ENCODE measurements at places on chromosomes 2 and 18. TPM values are rescaled to one million over a fixed set of nuclear protein-coding genes. Genes with fewer than 3 reads are reported as not detected.
A peak's percentile ranks its signal among the peaks of the same experiment; 100 is the strongest.

- peak; percentile 89 for DNase-seq
Observed at GRCh38 chr18:3903337-3903736, 453.4 kb downstream of the TGIF1 start.

- DNase-seq: no peak
Observed at GRCh38 chr2:149119368-149119767, 80.9 kb downstream of the LYPD6B start.

DNA sequence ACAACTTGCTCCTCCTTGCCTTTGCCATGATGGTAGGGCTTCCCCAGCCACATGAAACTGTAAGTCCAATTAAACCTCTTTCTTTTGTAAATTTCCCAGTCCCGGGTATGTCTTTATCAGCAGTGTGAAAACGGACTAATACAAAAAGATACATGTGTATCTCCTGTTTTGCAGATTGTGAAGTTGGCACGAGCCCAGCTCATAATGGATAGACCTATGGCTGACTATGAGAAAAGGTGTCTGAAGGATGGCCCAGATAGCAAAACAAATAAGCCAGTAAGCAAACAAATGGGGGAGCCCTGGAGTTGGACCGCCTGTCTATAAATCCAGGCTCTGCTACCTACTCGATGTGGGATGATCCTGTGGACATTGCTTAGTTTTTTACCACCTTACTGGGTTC is 15.5 kb upstream of the PRKCE start:
- DNase-seq: no peak

- peak; percentile 66 for DNase-seq
Observed at GRCh38 chr18:2805970-2806943, 40.5 kb upstream of the EMILIN2 start.

- DNase-seq: peak; percentile 51
Observed at GRCh38 chr18:3211236-3211992, 8.4 kb downstream of the MYOM1 start.

DNA sequence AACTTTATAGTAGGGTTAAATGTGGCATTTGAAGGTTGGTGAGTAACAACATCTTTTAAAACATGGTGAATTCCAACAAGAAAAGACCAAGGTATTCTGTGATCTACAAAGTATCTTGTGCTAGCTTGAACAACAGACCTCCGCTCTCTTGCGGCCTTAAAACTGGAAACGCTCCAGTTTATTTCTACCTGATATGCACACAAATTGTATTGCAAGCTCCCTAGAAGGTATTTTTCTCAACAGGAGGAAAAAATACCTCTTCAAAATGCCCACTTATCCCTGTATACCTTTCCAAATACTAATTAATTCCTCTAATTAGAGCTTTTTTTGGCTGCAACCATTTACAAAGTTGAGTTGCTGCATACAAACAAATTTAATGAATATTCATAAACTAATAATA is 69.5 kb downstream of the KCNH7 start:
- no peak for DNase-seq

Gene LRRTM4
- polyA plus RNA-seq: not detected

Gene CDK15
- 2.3 TPM for polyA plus RNA-seq
